Activated CD4-positive, alpha-beta T cell treated with anti-CD3 and anti-CD28 coated beads, Interleukin-2, amount 50 U/mL, for 48 hours (primary cell): ENCODE measurements at places on chromosomes 3 and 15.
A peak's percentile ranks its signal among the peaks of the same experiment; 100 is the strongest.

GRCh38 chr3:22372292-22373062, 621.5 kb upstream of the ZNF385D start:
- no peak for DNase-seq

GRCh38 chr15:80436511-80437307, 32.5 kb downstream of the ARNT2 start:
- DNase-seq = peak; percentile 12

- DNase-seq = no peak
Measured at GRCh38 chr3:13115991-13116390, 42.8 kb upstream of the IQSEC1 start.

DNA sequence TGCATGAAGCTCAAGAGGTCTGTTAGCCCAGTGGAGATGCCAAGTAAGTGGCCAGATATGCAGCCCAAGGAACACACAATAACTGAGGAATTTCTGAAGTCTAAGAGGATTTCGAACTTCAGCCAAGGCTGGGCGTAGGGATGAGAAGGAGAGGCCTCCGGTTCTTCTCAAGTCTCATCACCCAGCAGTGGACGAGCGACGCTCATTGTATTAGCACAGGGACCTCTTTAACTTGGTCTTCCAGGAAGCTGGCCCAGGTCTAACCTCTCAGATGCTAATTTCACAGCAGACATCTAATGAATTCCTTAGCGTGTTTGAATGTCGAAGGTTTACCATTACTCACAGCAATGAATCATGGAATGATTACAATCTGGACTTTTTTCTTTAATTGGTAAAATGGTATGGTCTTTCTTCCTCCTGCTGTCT, 85.0 kb downstream of the HES1 start:
- DNase-seq = no peak

DNA sequence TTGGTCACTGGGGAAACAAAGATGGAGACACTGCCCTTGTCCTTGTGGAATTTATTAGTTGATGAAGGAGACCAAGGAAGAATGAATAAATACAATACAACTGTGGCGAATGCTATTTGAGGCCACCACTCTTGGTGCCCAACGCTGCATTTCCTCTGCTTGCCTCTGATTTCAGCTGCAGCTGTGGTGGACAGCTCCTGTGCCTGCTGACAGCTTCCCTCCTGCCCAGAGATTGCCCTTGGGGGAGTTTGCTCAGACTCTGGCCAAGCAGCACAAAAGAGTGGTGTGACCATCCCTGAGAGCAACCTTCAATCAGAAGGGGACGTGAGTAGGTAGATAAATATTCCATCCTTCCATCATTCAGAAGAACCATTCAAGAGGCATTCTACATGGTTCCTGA, 64.6 kb upstream of the FHIT start:
- no peak for DNase-seq

- DNase-seq = no peak
Measured at GRCh38 chr15:80997692-80998091, 3.0 kb upstream of the TLNRD1 start.

GRCh38 chr3:110521019-110521418, 550.6 kb upstream of the NECTIN3 start:
- DNase-seq = no peak

DNA sequence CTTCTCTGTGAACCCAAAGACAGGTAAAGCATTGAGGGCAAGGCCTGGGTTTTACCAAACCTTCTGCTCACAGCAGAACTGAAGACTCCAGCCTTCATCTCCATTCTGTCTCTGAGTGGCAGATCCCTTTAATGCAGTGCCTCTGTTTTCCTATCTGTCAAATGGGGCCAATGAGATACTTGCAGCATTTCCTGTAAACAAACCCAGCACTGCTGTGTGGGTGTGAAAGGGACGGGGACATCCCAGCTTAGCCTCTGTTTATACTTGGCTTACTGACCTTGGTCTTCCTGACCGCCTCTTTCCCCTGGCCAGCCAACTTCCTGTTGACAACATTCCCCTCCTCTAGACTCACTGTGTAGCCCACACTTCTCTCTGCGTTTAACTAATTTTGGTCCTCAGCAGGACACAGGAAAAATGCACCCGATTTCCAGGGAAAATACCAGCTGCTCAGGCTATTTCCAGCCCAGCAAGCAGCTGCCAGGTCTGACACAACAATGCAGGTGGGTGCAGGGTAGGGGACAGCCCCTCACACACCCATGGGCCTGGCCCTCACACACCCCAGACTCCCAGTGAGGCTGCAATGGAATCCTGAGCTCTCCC, 105.9 kb upstream of the HERC1 start:
- DNase-seq = no peak

- DNase-seq = no peak
Measured at GRCh38 chr3:107236655-107237337, 140.4 kb upstream of the CCDC54 start.

DNA sequence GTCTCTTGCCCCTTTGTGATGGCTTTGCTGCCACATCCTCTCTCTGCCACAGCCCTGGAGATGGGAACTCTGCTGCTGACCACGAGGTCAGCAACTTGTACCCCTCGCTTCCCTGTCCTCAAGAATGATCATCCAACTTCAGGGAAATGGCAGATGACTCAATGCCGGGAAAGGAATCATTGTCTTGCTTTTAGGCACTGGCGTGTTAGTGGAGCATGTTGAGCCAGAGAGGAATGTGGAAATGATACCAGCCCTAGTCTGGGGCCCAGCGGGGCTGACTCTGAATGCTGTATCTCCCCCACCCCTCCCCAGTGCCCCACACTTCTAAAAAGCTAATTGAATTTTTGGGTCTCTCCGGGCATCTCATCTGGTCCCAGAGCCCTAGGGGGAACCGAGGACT, 184.9 kb upstream of the BHLHE40 start:
- no peak for DNase-seq
